ENCODE measurements at places on chromosomes 3 and 15.
A peak's percentile ranks its signal among the peaks of the same experiment; 100 is the strongest.

GRCh38 chr3:71905426-71905825, 120.5 kb upstream of the PROK2 start:
- DNase-seq = no peak

GRCh38 chr3:102668247-102668646, 233.4 kb downstream of the ZPLD1 start:
- no peak for DNase-seq

DNA sequence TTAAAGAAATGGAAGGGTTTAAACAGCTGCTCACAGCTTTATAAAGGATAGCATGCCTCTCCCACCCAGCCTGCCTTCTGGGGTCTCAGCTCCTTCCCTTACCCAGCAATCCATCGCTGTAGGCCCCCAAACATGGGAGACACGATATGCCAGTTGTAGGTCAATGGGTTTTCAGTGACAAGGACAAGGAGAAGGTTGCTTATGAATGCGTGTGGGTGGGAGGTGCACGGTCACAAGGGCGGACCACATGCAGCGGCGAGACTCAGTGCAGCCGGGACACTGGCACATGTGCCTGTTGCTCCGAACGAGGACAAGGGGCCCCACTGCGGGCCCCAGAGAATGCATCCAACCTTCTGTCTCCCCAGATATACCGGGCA, 67.0 kb downstream of the MGLL start:
- DNase-seq = no peak

DNA sequence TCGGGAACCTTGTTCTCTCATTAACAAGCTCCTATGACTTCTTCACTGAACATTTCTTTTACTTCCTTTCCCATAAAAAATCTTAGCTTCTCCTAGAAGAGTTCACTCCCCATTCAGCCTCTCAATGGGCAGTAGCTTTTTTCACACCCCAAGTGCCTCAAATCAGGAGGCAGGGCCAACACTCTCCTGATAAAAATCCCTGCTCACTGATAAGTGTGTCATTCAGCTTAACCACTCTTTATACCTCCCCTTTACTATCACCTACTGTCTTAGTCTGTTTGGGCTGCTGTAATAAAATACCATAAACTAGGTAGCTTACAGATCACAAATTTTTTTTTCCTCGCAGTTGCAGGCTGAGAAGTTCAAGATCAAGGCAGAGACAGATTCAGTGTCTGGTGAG, 400.4 kb downstream of the WDR72 start:
- DNase-seq = no peak

DNA sequence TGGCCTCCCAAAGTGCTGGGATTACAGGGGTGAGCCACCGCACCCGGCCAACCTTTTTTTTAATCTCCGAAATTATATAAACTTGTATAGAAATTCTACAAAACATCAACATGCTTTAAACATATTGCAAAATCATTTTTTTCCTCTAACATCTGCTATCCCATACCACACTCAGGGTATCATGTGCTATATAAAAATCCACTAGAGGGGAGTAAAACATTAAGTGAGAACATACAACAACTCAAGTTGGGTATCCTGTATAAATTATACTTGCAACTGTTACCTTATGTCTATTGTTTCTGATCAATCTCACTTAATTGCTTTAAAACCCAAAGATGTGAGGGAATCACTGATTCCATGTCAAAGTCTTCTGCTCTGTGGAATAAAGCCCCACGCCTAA, 71.9 kb upstream of the FBN1 start:
- peak; percentile 60 for DNase-seq

- DNase-seq = no peak
Observed at GRCh38 chr3:105979961-105980360, 111.1 kb upstream of the CBLB start.

GRCh38 chr3:181369637-181370036, 342.1 kb upstream of the SOX2 start:
- DNase-seq = no peak

GRCh38 chr3:152235709-152236298, 32.9 kb upstream of the MBNL1 start:
- DNase-seq = peak; percentile 39

GRCh38 chr15:96261575-96262034, 68.9 kb upstream of the NR2F2 start:
- no peak for DNase-seq

GRCh38 chr15:47670365-47670764, 46.9 kb upstream of the SEMA6D start:
- no peak for DNase-seq

DNA sequence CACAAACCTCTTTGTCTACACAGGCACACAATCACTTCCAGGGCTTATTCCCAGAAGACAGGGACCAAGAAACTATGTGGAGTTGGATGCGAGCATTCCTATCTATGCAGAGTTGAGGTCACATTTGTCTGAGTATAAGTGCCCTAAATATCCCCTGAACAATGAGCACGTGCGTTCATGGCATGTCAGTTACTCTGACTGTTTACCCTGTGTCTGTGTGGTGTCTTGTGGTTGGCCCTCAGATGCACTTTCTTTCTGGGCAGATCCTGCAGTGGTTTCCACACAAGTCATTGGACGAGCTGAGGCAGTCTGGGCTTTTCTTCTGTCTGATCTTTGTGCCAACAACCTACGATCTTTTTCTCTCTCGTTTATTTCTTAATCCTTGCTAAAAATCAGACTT, 134.5 kb downstream of the FBN1 start:
- no peak for DNase-seq

- peak; percentile 41 for DNase-seq
Observed at GRCh38 chr3:179181993-179182551, 33.9 kb downstream of the PIK3CA start.

GRCh38 chr3:45185461-45185860, 39.3 kb upstream of the CDCP1 start:
- DNase-seq = no peak

DNA sequence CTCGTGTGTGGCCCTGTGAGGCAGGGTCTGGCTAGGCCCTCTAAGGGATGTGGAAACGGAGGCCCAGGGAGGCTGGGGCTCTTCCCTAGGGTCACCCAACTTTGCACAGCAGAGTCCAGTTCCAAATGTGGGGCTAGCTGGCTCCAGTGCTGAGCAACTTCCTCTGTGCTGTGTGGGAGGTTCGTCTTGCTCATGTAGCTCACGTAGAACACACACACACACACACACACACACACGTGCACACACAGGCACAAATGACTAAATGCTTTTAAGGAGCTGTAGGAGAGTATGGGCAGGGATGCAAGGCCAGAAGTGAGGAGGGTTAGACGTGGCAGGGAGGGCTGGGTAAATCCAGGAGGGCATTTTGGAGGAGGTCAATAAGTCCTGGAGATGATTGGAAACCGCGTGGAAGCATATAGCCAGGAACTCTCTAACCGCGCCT, 213.8 kb downstream of the RPLP1 start:
- DNase-seq = peak; percentile 2

DNA sequence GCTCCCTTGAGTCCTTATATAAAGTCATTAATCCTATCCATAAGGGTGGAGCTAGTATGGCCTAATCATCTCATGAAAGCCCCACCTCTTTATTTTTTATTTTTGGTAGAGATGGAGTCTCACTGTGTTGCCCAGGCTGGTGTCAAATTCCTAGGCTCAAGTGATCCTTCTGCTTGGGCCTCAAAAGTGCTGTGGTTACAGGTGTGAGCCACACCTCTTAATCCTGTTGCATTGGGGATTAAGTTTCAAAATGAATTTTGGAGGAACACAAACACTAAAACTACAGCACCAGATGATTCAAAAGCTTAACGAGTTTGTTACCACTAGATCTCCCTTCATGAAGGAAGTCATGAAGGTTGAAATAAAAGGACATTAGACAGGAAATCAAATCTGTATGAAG, 27.7 kb downstream of the RAB7A start:
- DNase-seq = no peak

DNA sequence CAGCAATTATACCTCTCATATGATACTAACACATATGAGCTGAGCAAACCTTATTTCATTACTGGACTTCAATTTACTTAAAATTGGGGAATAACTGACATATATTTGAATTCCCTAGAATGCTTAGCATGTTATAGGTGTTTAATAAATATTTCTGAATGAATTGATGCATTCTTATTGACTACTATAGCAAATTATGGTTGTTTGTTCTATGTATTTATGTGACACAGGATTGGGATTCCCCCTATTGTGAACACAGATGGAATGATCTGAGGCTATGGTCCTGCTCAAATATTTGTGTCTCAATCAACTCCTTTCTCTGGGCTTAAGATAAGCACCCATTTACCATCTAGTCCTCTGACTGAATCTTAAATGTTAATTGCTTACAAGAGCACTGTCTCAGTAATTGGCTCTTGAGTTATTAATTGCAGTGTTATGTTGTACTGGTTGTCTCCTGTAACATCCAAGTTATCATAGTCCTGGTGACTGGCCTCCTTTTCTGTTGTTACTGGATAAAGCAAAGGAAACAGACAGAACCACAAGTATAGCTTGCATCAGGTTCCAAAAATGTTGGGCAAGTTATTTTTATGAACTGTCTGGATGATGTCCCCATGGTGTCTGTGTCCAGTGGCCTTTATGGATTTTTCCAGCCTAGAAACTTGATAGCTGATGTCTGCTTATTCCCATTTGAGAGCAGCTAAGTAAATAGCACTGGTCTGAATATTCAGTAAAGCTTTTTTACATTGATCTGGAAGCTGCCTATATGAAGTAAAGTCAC, 2.3 kb upstream of the UACA start:
- peak; percentile 71 for DNase-seq

DNA sequence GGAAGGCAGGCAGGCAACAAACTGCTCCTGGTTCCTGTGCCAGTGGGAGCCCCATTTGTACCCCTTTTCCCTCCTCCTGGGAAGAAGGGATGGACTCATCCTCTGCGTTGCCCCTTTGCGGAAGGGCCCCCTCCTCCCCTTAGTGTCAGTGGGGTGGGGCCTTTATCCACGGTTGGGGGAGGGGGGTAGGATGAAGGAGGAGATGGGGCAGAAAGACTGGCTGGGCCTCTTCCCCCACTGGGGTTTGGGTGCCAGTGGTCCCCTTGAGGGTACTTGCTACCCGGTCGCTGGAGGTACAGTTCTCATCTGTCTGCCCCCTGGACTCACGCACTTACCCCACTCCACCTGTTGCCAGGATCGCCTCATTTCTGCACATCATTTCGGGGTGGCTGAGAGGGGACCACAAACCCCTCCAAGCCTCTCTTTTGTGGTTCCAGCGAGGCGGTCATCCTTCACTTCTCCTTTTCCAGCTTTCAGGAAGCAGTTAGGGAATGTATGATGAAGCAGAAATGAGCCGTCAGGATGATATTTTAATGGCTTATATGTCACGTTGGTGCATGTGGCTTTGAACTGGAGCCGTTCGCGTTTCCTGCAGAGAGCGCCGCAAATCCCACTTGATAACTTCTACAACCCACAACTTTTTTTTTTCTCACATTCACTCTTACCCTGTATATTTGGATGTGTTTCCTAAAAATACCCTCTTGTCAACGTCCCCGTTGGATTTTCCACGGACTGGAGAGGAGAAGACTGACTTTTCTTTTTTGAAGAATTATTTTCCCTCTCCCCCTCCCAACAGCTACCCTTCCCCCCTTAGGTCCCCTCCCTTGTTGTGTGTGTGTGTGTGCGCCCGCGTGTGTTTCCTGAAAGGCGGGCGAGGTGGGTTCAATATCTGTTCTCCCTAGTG, at the start of gene ZIC4:
Gene ZIC4 (minus strand): TSS at position 516 of the 904 bp plus-strand sequence. CDS start 3,746 bp downstream, outside the sequence.
- DNase-seq = no peak

GRCh38 chr3:182692695-182693094, 100.6 kb upstream of the ATP11B start:
- no peak for DNase-seq

- no peak for DNase-seq
Observed at GRCh38 chr3:127749787-127750225, 72.5 kb downstream of the MGLL start.

- no peak for DNase-seq
Observed at GRCh38 chr15:74144153-74144775, 13.9 kb downstream of the ISLR2 start.

- DNase-seq = no peak
Observed at GRCh38 chr3:119819806-119820205, 37.9 kb downstream of the NR1I2 start.

DNA sequence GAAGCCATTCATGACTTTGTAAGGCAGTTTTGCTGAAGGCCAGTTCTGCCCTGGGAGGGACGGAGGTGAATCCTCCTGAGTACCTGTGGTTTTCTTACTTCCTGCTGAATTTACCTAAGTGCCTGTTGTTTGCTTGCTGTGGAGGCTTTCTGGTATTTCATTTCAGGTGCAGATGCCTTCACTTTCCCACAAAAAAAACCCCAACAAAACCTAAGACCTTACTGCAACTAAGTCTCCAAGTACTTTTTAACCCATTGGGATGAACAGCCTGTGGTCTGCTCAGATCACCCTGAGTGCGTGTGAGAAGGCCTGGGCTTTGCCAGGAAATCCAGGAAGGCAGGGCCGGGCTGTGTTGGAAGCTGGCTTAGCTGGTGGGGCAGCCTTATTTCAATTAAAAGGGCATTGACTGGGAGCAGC, 65.3 kb downstream of the IGF1R start:
- DNase-seq = no peak

GRCh38 chr3:150183678-150184425, 213.2 kb upstream of the PFN2 start:
- DNase-seq = peak; percentile 95

DNA sequence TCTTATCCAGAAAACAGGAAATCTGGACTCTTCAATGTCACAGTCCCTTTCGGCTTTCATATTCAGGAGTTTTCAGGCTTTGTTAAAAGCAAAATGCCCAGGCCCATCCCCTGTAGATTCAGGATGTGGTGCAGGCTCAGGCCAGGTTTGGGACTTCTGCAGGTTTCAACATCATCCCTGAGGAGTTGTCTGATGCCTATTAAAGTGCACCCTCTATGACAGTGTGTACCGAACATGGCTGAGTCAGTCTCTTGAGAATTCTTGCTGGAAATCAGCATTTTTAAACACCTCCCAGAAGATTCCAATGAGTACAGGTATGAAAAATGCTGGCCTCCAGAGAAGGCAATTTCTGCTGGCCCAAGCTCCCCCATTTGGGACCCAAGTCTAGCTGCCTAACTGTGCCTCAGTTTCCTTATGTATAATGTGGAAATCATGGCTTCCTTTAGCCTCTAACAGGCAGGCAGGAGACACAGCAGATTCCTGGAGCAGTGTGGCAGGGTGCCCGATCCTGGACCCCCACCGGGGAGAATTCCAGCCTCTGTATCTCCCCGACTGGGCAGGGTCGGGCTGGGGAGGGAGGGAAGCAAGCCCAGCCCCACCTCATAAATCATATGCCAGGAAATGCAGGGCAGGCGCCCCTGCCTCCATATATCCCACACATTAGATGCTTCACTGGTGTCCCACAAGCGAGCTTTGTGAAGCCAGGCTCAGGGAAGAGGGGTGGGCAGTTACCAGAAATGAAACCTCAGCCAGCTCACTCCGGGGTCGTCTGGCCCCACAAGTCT, 44.4 kb upstream of the SLC6A11 start:
- DNase-seq = no peak

GRCh38 chr3:25454005-25454927, 26.2 kb downstream of the RARB start:
- peak; percentile 93 for DNase-seq

DNA sequence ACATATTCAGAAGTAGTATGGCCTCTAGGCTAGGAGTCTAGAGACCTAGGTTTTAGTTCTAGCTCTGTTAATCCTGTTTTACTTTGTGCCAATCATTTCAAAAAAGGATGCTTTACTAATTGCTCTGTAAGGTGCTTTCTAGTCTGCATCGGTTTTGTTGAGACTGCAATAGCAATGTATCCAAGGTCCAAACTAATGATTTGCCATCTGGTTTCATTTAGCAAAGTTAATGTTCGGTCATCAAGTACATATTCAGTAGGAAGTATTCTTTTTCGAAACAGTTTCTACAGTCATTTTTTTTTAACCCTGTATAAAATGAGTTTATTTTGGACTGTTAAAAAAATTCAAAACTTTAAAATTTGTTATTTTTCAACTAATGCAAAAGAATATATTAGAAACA, 2.0 kb upstream of the GALK2 start:
- DNase-seq = no peak

Data from adipocyte (in vitro differentiated cells).